AG10803 (cell line): ENCODE measurements at places on chromosomes 3 and 15.

DNA sequence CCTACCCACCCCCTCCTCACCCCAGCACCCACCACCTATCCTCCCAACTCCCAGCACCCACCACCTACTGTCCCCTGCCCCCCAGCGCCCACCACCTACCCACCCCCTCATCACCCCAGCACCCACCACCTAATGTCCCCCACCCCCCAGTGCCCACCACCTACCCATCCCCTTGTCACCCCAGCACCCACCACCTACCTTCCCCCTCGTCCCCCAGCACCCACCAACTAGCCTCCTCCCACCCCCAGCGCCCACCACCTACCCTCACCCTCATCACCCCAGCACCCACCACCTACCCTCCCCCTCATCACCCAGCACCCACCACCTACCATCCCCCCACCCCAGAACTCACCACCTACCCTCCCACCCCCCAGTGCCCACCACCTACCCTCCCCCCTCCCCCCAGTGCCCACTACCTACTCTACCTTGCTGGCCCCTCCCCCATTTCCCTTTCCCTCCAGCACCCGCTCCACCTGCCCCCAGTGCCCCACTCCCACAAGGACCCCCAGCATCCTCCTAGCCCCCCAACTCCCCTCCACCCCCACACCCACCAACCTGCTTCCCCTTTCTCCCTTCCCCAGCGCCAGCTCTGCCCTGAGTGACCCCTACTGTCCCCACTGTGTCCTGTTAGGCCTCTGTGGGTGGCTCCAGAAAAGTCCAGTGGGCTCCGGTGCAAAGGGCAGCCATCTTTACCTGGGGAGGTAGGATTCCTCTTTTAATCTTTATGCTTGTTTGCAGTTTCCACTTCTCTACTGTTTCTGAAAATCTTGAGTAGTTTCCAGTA is 1.2 kb downstream of the UROC1 start:
- DNase-seq, result no peak

GRCh38 chr3:9216736-9217135 is 32.7 kb downstream of the SRGAP3 start:
- peak; percentile 75 for DNase-seq

GRCh38 chr3:80052271-80052670 is 284.5 kb upstream of the ROBO1 start:
- DNase-seq, result no peak

DNA sequence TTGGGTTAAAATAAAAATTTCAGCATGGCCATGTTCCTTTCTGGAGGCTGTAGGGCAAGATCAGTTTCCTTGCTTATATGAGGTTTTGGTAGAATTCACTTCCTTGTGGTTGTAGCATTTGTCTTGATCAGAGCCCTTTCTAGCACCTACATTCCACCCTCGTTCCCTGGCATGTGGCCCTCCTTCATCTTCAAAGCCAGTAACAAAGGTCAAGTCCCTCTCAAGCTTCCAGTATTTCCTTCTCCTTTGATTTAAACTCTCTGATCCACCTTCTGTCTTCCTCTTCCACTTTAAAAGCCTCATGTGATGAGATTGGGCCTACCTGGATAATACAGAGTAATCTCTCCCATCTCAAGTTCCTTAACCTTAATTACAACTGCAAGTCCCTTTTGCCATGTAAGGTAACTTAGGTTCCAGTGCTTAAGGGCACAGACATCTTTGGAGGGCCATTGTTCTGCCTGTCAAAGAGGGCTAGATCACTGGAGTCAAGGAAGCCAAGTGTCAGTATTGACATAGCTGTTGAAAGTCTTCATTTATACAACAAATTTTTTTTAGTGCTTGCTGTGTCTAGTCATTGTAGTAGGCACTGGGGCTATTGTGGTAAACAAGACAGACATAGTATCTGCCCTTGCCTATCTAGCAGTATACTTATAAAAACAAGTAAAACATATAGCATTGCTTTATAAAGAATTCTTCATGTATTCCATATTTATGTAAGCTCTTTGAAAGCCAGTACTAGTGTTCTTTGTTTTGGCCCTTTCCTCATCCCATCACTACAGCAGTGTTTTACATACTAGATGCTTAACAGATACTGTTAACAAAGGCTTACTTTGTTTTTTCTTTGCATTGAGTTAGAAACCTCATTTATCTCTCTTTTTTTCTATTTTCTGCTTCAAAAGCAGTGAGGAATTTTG is 40.7 kb downstream of the GLCE start:
- no peak for DNase-seq

GRCh38 chr3:72306800-72307341 is 521.9 kb upstream of the PROK2 start:
- DNase-seq, result peak; percentile 49

GRCh38 chr3:189836795-189837194 is 205.6 kb downstream of the TP63 start:
- DNase-seq, result no peak

DNA sequence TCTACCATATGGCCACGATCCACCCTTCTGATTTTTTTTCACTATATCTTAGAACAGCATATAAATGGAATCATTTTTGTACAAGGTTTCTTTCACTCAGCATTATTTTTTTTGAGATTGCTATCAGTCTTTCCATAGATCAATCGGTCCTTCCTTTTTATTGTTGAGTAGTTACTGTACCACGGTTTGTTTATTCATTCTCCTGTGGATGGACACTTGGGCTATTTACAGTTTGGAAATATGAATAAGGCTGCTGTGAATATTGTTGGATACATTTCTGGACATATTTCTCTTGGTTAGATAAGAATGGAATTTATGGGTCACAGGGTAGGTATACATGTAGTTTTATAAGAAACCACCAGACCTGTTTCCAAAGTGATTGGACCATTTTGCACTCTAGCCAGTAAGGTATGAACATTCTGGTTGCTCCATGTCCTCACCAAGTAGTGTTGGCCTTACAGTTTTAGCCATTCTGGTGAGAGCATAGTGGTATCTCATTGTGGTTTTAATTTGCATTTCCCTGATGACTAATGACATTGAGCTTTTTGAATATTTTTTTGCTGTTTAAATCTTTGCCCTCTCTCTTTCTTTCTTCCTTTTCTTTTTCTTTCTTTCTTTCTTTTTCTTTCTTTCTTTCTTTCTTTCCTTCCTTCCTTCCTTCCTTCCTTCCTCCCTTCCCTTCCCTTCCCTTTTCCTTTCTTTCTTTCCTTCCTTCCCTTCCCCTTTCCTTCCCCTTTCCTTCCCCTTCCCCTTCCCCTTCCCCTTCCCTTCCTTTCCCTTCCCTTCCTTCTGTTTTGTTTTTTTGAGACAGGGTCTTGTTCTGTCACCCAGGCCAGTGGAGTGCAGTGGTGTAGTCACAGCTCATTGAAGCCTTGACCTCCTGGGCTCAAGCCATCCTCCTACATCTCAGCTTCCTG is 49.2 kb downstream of the LRRK1 start:
- DNase-seq, result peak; percentile 66

GRCh38 chr3:45182915-45183871 is 37.0 kb upstream of the CDCP1 start:
- DNase-seq, result peak; percentile 76

DNA sequence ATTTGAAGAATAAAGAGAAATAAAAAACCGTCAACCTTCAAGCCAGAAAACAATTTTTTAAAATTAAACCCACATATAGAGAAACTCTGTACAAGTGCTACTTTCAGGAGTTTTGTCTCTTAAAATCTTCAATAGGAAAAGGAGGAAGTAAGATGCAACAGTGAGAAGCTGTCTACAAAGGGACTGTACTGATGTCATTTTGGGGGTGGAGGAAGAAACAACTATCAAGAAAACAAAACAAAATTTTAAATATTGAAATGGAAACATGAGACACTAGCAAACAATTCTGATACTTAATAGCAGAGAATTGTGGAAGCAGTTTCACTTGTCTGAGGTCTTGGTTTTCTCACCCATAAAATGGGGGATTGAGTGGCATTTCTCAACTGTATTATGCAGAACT is 84.4 kb downstream of the SLMAP start:
- no peak for DNase-seq

DNA sequence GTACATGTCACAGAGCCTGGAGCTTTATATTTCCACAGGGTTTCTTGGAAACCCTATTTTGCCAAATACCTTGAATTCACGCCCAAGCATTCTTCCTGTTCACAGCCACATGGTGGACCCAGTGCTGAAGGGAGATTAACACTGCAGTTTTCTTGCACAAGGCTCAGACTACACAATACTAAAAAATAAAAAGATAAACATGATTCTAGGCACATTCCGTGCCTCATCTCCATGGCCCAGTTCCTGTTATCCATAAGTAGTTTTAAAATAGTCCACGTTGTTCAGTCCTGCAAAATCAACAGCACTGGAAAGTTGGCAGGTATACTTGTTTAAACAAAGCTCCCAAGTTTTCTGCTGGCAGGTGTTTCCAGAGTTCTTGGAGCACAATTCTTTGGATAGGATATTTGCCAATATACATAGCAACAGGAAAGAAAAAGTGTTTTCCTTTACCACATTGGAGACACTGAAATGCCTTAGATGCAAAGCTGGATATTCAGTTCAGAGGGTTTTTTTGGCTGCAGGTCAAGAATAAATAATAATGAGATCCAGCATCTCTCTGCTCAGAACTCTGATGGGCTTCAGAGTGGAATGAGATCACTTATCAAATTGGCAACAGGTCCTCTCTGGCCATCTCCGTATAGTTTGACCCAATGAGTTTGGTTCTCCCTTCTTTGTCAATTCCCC is 88.1 kb upstream of the TGFBR2 start:
- DNase-seq, result peak; percentile 80

- DNase-seq, result no peak
Observed at GRCh38 chr3:71208211-71209095, 375.1 kb downstream of the FOXP1 start.

- no peak for DNase-seq
Observed at GRCh38 chr3:10563396-10563795, 58.0 kb upstream of the ATP2B2 start.

- no peak for DNase-seq
Observed at GRCh38 chr15:90813796-90814190, 54.6 kb upstream of the FURIN start.

- no peak for DNase-seq
Observed at GRCh38 chr15:68991723-68992122, 22.8 kb upstream of the NOX5 start.

DNA sequence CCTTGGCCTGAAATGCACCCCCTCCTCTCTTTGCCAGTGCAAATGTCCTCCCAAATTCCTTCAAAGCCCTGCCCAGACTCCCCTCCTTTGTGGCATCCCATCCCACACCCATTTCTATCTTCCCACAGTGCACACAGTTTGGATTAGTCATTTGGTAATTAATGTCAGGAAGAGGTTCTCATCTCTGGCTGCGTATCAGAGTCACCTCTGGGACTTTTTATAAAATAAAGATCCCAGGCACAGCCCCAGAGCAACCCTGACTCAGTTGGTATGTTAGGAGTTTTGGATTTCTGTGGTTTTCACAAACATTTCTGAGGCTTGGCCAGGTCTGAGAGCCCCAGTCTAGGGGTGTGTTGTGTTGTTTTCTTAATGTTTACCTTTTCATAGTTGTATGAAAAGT is 41.6 kb downstream of the C3orf20 start:
- peak; percentile 67 for DNase-seq

DNA sequence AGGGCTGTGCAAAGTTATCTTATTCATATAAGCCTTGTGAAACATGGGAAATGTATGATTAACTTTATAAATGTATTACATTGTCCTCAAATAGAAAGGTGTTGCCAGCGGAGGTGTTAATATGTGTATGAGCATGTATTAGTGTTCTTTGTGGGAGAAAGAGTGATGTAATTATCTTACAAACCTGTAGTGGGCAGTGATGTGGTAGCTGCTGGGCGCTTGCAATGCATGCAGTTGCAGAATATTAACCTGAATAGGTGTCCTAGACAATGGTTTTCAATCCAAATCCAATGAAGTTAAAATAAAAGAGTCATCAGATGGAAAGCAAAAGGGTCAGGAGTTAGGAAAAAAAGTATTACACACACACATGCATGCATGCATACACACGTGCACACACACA is 881.3 kb upstream of the CADM2 start:
- no peak for DNase-seq

DNA sequence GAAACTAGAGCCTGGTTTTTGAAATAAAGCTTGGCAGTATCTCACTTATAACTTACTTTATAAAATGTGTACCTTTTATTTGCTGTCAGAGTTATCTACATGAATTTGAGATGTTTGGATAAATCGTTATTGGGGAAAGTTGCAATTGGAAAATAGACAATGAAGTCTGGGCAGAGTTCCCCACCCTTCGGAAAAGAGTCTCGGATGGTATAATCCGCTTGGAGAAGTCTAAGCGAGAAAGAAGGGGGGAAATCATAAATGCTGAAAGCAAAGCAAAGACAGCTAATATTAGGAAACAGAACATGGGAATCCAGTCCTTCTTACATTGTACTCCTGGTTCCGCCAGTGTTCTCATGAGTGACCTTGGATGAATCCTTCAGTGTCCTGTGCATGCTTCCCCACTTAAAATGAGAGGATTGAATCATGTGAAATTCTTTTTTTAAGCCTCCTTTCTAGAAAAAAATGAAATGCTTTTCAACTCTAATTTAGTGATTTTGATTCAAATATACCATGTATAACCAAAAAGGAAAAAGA is 162.4 kb downstream of the ATG7 start:
- no peak for DNase-seq
